Coronary artery (tissue), 2 donors: ENCODE measurements at places on chromosomes 7 and 10.

DNA sequence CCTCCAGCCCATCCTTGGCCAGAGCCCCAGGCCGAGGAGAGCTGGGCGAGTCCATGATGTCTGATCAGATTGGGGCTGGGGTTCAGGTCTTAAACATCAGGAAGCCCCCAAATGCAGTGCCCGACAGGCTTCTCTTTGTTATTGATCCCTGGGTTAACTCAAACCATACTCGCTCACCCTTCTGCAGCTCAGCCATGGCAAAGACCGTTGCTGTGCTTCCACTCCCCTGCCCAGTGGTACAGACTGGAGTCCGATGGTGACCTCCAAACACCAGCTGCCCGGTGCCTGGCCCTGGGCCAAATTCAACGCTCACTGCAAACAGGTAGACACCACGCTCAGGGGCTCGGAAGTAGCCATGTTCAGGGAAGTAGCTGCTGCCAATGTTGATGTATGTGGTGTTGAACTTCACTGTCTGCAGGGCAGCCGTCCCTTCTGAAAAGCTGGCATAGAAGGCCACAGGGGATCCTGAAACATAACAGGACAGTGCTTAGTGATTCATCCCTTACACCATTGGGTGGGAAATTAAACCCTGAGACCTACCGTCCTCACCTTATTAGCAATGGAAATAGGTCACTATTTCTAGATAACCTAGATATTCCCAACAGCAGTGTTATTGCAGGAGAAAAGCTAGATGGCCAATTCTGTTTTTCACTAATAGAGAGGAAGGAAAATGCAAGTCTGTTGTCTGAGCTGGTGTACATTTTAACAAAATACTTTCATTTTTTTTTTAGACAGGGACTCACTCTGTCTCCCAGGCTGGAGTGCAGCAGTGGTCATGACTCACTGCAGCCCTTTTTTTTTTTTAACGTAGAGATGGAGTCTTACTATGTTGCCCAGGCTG is 20.5 kb downstream of the MMRN2 start:
- DNase-seq = peak; percentile 69

GRCh38 chr7:92761391-92762097 is 74.8 kb downstream of the CDK6 start:
- no peak for DNase-seq

- DNase-seq = no peak
These were observed 138.9 kb downstream of the GRK5 start for GRCh38 chr10:119346095-119346832.

GRCh38 chr10:93403152-93404047 is 78.7 kb downstream of the MYOF start:
- no peak for DNase-seq

GRCh38 chr7:93036807-93037206 is 81.0 kb downstream of the SAMD9 start:
- no peak for DNase-seq

DNA sequence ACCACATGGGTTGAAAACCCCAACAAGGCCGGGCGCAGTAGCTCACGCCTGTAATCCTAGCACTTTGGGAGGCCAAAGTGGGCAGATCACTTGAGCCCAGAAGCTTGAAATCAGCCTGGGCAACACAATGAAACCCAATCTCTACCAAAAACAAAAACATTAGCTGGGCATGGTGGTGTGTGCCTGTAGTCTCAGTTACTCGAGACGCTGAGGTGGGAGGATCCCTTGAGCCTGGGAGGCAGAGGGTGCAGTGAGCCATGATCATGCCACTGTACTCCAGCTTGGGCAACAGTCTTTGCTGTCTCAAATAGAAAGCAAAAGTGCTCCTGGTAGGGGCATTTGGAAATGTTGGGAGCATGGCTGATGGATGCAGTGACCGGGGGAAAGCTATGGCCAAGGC is 209.6 kb upstream of the PLXNA4 start:
- DNase-seq = no peak

DNA sequence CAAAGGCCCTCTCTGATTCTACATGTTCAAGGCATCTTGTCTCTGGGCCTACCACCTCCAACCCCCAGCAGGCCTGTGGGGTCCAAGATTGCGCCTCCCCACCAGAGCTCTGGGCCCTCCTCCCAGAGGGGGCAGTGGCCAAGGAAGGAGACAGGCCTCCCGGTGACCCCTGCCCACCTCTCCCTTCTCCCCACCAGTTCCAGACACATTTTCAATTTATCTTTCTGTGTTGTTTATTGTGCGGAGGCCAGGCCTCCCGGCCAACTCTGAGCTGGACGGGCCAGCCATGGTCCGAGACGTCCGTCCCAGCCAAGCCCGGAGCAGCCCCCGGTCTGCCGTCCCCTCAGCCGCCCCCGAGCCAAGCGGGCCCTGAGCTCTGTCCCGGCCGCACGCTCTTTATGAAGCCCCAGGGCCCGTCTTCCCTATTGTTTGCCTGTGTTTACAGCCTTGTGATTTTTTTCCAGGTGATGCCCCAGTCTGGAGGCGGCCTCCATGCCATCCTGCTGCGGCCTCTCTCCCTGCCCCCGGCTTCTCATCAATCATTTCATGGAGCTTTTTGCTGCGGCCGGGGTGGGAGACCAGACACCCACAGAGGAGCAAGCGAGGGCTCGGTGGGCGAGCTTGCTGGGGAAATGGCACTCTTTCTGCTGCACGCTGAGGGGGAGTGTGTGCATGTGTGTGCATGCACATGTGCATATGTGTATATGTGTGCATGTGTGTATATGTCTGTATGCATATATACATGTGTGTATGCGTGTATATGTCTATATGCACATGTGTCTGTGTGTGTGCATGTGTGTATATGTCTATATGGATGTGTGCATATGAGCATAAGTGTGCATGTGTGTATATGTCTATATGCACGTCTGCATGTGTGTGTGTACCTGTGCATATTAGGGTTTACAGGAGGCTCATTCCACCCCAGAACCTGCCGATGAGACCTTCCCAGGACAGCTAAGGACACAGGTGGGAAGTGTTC is 52.7 kb upstream of the ELN start:
- DNase-seq = no peak

GRCh38 chr7:38070718-38071117 is 107.3 kb upstream of the STARD3NL start:
- DNase-seq = no peak

- DNase-seq = no peak
These were observed 598.1 kb downstream of the SH2D4B start for GRCh38 chr10:81135851-81136250.

DNA sequence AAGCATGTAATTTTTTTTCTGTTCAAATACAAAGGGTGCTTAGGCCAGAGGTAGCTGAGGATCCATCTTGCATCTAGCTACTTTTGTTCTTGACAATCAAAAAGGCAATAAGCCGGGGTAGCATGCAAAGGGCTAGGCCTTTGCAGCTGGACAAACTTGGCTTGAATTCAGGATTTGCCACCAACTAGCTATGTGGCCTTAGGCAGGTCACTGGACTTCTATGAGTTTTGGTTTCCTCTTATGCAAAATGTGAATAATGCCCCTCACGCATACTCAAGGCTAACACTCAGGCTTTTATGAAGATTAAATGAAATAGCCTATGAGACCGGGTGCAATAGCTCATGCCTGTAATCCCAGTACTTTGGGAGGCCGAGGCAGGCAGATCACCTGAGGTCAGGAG is 19.3 kb downstream of the GFRA1 start:
- DNase-seq = no peak

- no peak for DNase-seq
These were observed 113.1 kb upstream of the RNF32 start for GRCh38 chr7:156527458-156527890.

- no peak for DNase-seq
These were observed 52.8 kb upstream of the CCAR1 start for GRCh38 chr10:68668231-68668630.

DNA sequence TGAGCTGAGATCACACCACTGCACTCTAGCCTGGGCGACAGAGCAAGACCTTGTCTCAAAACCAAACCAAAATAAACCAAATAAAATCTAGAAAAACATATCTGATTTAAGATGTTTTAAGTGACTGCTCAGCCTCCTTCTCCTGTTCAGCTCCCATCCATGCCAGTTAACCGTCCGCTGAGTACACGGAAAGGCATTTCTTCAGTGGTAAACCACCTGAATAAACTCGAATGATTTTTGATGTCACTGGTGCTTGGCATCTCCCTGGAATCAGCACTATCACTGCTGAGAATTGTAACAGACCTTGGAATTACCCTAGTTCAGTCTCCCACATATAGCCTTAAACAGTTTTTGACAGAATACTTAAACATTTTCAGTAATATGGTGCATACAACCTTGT is 24.1 kb upstream of the NRCAM start:
- no peak for DNase-seq

- DNase-seq = no peak
These were observed 37.2 kb upstream of the BTBD16 start for GRCh38 chr10:122233857-122234348.
